ENCODE measurements at places on chromosomes 4 and X.

- DNase-seq: no peak
These were observed 50.5 kb upstream of the FAM47C start for GRCh38 chrX:36957425-36958328.

- DNase-seq: peak; percentile 75
These were observed 531 bp upstream of the MANBA start for GRCh38 chr4:102761296-102761701.

DNA sequence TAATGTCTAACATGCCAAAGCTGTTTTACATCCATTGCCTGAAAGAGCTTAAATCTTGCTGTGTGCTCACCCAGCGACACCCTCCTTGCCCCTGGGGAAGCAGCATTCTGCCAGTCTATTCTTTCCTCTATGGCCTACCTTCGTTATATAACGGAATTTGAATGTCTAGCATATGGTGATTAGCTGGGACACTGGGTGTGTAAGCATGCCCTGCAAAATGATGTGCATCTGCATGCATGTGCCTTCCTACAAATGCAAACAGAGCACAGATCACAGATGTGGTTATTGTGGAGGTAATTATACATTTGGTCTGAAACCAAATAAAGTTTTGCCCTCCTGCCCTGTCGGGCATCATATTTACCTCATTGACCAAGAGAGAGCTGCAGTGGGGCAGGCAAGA lies 90.8 kb downstream of the NHS start:
- no peak for DNase-seq

- DNase-seq: no peak
These were observed 333.3 kb downstream of the BCOR start for GRCh38 chrX:39764441-39764914.

Data from anterior cingulate cortex (tissue), 58 donors.